Stimulated activated CD8-positive, alpha-beta memory T cell treated with anti-CD3 and anti-CD28 coated beads, Interleukin-4, amount 100 ng/mL, for 1 hour (primary cell): ENCODE measurements at places on chromosomes 6 and 20.

DNA sequence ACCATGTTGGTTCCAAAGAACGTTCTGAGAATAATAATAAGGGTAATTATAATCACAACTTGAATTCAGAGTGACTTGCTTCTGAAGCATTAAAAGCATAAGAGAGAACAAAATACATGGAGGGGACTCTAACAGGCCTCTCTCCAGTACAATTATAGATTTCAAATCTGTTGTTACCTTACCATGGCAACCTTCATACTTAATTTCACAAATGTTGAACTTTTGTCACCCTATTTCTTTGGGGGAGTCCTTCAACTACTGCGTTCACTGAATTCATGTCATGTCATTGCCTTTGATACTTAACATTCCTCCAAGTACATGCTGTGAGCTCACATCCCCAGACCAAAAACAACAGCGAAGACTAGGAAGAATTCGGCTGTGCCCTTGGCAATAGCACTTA lies 104.0 kb downstream of the MKKS start:
- no peak for DNase-seq

DNA sequence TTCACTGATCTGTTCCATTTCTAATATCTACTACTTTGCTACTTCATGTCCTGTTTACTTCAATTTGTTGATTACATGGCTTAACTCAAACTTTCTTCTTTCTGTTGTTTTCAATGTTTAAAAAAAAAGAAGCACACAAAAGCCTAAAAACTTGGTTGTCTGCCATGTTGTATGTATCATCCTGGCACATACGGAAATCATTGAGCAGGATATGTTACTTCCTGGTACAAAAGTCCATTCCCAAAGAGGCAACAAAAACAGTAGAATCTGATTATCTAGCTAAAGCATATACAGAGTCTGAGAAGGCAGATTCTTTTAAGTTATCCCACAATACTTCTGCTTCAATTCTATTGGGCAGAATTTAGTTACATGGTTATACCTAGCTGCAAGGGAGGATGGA lies 14.5 kb upstream of the COL12A1 start:
- no peak for DNase-seq

GRCh38 chr6:44800784-44801592 lies 413.5 kb downstream of the CDC5L start:
- no peak for DNase-seq

GRCh38 chr6:115891111-115891669 lies 169.5 kb downstream of the FRK start:
- DNase-seq = no peak

- no peak for DNase-seq
These were observed 301.1 kb downstream of the FOXC1 start for GRCh38 chr6:1910621-1911407.

DNA sequence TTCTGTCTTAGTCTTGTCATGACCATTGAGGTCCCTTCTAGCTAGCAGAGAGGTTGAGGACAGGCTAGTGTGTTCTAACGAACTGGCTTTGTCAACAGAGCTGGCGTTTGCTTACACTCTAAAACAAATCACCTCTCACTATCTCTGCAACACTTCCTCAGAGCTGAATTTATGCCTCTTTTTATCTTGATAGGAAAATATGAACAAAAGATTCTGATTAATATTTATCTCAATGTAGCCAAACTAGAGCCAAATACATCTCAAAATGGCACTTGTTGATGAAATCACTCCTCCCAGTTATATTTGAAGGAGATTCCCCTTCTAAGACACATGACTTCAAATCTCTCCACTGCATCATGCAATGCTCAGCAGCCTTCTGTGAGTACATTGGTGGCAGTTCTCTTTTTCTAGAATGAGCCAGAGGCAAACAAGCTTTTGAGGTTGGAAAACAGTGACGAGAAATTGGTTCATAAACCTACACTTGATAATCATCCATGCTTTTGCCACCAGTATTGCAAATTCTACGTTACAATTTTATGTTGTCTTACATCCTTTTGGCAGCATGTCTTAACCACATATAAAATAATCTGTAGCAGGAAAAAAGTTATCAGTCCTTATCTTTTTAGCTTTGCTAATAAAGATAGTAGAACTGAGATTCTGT lies 615.7 kb upstream of the CITED2 start:
- DNase-seq = no peak

GRCh38 chr6:149266659-149267058 lies 50.9 kb upstream of the TAB2 start:
- DNase-seq = no peak

DNA sequence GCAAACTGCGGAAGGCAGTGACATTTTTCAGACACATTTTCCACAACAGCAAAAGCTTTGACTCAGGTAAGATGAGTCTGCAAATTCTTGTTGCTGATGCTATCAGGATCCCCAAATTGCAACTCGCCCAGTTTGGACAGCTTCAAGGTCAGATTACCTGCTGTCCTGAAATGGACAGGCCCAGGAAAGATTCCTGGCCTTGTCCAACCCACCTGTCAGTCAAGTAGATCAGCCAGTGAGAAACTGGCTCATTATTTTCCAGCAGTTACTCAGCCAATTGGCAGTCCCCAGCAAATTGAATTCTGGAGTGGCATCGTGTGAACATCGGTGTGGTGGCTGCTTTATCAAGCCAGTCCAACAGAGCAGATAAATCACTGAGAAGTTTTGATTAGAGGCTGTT lies 84.5 kb upstream of the SNAP25 start:
- DNase-seq = no peak

GRCh38 chr6:119176445-119176844 lies 98.0 kb upstream of the FAM184A start:
- no peak for DNase-seq

DNA sequence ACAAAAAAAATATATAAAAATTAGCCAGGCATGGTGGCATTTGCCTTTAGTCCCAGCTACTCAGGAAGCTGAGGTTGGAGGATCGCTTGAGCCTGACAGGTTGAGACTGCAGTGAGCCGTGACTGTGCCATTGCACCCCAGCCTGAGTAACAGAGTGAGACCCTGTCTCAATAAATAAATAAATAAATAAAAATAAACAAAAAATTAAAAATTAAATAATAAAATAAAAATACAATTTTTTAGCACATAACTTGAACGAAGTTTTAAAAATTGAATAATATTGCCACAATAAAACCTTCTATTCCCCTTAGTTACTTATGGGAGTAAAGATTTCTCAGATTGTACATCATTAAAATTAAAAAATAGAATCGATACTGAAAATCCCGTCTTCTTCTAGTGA lies 29.2 kb upstream of the CGA start:
- no peak for DNase-seq

DNA sequence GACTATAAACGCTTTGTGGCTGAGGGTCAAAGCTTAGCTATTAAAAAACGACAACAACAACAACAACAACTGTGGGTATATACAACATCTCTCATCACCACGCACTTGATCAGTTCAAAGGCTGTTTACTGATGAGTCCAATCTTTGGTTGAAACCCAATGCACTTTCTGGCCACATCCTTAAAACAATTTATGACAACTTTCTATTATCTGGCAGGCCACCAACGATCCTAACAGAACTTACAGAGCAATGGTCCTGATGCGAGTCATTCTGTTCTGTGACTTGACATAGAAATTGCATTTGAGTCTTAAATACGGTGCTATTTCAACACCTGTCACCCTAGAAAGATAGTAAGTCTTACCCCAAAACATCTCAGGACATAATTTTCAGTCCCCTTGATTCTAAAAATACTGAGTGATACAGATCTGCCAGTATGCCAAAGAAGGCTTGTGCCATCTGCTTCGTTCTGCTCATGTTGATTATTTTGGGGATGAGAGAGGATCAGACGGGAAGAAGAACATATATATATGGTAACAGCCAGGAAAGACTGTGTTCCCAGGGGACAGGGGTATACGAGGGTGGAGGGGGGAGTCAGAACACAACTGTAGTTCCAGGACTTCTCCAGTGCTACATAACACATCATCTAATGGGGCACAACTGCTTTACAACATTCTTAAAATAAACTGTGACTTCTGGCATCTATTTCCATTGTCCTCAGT lies 55.8 kb downstream of the PLAGL1 start:
- DNase-seq = no peak

GRCh38 chr6:20333721-20334269 lies 67.9 kb upstream of the E2F3 start:
- DNase-seq = no peak

DNA sequence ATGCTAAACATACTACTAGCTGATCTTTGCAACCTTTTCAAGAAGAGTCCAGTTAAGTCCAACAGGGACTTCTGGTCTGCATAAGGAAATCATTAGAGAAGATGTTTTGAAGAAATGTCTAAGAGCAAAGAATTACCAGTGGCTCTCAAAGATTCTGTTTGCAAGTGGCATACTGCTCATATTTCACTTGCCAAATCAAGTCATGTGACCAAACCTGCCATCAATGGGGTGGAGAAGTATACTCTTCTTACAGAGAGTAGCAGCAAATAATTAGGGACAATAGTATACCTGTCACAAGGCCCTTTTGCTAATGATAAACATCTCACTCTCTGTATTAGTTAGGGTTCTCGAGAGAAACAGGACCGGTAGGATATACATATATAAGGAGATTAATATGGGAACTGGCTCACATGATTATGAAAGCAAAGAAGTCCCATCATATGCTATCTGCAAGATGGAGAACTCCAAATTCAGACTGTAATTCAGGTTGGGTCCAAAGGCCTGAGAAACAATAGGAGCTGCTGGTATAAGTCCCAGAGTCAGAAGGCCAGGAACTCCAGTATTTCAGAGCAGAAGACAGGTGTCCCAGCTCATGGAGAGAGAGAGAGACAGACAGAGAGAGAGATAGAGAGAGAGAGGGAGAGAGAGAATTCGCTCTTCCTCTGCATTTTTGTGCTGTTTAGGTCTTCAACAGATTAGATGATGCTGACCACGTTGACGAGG lies 111.5 kb downstream of the LCA5 start:
- no peak for DNase-seq

DNA sequence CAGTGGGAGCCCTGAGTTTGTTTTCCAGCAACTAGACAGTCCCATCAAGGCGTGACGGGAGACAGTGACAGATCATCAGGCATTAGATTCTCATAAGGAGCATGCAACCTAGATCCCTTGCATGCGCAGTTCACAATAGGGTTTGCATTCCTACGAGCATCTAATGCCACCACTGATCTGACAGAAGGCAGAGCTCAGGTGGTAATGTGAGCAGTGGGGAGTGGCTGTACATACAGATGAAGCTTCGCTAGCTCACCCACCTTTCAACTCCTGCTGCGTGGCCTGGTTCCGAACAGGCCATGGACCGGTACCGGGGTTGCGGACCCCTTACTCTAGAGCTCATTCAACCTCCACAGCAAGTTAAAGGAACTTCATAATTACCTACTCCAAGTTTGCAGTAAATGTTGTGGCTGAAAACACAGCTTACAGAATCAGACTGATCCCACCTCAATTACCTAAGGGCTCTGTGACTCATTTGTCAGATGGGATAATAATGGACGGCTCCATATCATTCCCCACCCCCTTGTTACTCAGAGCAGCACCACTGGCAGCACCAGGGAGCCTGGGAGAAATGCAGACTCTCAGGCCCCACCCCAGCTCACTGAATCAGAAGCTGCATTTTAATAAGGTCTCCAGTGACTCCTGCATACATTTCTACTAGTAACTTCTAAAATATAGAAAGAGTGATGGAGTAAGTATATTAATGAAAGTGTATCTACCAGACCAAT lies 15.7 kb downstream of the PXMP4 start:
- no peak for DNase-seq

- DNase-seq = no peak
These were observed 581.8 kb downstream of the CD109 start for GRCh38 chr6:74277777-74278186.

DNA sequence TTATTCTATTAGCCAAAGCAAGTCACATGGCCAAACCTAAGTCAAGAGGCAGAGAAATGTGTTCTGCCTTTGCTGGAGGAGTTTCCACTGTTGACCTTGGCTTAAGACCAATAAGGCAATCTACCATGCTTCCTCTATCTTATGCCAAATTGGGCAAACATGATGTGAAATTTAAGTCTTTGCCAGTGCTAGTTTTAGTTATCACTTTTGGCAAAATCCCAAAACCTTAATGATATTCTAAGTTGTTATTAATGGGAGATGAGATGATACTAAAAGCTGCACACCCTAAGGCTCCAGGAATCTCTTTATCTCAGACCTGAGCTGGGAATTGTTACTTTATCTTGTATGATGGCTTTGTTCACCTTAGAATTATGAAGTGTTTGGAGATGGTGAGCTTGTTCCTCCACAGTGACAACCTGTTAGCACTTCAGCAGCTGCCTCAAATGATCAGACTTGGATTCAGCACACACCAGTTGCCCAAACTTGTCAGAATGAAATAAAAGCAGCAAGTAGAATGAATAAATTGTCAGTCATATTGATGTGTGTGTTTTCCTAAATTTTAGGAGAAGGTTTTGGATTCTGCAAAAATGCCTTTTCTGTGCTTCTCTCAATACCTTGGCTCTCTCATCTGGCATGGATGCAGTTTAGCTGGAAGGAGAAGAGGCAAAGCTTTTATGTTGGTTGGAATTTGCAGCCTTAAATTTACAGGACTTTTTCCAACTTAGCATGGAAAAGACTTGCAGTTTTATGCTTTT lies 49.3 kb downstream of the RIN2 start:
- no peak for DNase-seq

GRCh38 chr20:51799401-51799860 lies 2.9 kb downstream of the SALL4 start:
- DNase-seq = no peak

- no peak for DNase-seq
These were observed 11.4 kb upstream of the MOCS1 start for GRCh38 chr6:39945626-39946025.

DNA sequence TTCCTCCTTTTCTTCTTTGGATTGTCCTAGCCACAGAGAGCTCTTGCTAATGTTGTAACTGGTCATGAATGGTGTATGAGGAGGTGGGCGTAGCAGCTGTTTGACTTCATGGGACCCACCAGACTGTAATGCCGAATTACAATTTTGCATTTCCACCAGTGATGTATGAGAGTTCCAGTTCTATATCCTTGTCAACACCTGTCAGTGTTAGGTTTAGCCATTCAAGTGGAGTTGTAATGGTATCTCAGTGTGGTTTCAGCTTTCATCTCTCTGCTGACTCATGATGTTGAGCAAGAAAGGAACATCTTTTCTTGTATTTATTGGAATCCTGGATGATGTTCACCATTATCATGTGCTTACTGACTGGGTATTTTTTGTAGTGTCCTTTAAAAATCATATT lies 5.1 kb downstream of the IGF2R start:
- no peak for DNase-seq

- DNase-seq = no peak
These were observed 183.6 kb downstream of the GRIK2 start for GRCh38 chr6:101577091-101577490.

GRCh38 chr6:164924674-164925073 lies 384.7 kb downstream of the C6orf118 start:
- no peak for DNase-seq
